ENCODE measurements at places on chromosomes 16 and 17.

DNA sequence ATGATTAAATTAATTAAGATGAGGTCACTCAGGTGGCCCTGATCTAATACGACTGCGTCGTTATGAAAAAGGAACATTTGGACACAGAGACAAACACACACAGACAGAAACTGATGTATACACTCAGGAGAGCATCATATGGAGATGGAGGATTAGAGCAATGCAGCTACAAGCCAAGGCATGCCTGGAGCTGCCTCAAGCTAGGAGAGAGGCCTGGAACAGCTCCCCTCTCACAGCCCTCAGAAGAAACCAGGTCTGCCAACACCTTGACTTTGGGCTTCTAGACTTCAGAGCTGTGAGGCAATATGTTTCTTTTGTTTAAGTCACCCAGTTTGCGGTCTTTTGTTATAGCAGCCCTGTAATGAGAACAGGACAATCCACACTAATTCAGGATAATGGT lies 318.9 kb downstream of the HS3ST3B1 start:
- no peak for DNase-seq

DNA sequence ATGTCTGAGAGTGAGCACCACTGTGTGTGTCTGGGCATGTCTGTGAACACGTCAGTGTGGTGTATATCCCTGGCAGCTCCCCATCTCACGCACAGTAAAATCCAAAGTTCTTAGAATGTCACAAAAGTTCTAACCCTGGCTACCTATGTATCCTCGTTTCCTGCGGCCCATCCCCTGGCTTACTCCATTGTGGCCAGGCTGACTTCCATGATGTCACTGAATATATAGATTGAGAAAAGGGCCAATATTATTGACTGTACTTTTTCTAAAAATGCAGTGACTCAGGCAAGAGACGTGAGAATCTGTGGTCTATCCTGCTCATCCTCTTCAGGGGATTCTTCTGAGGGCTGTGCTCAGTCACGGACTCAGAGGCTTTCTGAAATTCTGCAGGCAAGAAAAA lies 963 bp upstream of the METTL22 start:
- no peak for DNase-seq

DNA sequence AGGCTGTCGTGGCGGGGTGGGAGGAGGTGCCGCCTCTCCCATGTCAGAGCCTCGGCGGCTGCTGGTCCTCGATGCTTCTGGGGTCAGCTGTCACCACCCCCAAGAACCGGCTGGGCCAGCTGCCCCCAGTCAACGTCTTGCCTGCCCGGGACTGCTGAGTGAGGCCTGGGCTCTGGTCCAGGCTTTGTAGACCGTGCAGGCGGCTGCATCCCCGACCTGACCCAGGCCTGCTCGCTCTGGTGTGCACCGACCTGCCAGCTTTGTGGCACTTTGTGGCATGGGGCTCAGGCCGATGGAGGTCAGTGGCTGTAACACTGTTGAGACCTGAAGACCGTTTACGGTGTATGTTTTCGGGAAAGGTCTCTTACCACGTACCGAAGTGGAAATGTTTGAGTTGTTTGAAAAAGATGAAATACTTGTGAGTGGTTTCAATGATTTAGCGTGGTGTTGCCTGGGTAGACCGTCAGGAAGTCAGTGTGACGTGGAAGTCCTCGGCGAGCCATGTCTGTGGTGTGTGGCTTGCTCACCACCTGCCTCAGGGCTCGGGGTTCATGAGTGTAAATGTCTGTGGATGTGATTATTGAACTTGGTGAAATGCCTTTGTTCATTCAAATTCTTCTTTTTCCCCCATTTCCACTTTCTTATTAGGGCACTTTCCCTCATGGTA lies 53.2 kb upstream of the ZNF750 start:
- DNase-seq, result peak; percentile 63

DNA sequence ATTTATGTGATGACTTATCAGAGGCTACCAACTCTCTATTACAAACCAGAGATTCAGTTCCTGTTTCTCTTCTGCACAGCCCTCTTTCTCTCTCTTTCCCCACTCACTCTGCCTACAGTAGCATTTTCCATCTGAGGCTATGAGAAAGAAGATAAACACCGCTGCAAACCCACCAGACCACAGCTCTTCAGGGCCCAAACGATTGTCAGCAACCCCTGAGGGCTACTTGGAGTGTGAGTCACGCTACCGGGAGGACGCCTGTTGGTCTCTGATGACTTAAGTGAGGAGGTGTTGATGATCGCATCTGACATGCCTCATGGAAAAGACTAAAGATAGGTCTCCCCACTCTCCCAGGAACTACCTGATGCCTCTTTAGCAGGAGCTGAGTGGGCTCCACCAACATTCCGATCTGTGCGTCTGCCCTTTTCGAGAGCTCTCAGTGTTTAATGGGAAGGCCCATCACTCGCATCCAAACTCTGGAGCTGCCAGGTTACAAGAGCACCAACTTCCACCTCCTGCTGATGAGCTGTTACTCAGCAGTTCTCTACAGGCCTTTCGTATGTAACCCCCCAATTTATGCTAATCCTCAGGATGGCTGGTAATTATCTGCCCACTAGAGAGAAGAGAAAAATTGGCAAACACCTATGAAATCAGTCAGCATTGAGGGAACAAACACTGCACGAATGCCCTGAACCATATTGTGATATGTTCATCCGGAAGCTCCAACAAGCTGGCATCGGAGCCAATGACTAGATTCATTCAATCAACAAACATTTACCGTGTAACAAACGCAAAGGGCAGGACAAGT lies 9.2 kb downstream of the GRIN2A start:
- no peak for DNase-seq

GRCh38 chr16:12874186-12874585 lies 27.2 kb upstream of the SHISA9 start:
- DNase-seq, result no peak

GRCh38 chr16:89842471-89843408 lies 14.5 kb downstream of the SPIRE2 start:
- no peak for DNase-seq

DNA sequence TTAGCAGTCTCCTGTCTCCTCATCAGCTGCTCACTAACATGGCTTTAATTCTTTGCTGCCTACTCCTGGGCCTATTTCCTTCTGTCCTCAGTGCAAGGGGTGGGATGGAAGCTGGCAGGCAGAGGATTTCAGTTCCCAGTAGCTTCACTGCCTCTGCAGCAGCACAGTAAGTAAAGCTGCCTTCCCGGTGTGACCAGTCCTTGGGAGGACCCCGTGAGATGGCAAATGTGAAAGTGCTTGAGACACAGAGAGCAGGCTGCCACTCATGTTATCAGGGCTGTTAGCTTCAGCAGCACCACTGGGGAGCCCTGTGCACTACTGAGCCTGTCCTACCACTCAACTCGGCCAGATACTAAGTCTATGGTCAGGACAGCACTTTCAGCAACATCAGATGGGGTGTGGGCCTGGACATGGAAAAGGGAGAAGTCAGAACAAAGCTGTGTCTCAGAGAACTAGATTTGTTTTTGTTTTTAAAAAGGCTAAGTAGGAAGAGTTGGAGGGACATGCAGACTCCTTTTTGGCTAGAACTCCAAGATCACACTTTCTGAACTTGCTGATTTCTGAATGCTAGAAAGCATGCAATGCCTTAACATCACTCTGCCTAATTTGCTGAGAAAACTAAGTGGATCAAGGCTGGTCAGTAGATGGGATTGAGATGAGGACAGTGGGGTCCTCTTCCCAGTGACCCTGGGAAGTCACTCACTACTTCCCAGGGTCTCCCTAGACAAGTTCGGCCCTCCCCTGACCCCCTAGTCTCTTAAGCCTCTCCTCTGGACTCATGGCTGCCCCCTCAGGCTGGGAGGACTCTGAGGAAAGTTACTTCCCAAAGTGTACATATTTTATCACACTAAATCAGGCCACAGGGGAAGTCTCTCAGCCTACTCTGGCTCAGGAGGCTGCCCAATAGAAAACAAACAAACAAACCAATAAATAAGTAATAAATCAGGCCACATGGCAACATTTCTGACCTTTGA lies 1.1 kb downstream of the ACSF2 start:
- DNase-seq, result no peak

- no peak for DNase-seq
Observed at GRCh38 chr17:50283246-50283645, 9.0 kb downstream of the TMEM92 start.

DNA sequence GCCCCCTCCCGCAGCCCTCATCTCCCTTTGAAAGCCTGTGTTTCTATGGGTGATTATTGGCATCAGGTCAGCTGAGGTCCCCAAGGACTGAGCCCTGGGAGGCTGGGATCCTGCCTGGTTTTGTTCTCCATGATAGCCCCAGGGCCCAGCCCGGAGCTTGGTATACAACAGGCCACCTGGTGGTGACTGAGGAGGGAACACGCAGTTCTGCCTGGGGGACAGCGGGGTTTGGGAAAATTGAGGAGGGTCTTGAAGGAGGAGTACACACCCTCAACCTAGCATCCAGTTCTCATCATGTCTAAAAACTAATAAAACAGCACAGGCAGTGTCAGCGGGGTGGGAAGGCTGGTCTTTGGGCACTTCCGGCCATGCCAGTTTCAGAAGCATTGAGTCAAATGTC lies 335.1 kb downstream of the CPPED1 start:
- DNase-seq, result no peak

- DNase-seq, result no peak
Observed at GRCh38 chr17:44636562-44636961, 19.7 kb upstream of the MEIOC start.

DNA sequence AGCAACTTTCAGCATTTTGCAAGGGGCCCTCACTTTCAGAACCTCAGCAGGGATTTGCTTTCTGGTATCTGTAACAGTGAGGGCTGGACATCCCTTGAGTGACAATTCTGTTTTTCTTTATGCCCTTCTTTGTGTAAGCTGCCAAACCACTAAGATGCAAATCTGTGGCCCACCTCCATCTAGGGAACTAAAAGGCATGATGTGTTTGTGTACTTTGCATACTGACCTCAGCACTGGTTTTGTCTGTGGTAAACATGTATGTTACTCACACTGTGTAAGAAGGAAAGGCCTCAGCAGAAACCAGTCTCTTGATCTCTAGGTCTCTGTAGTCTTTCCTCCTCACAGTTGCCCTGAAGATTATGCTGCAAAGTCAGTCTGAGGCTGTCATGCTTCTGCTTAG lies 396.6 kb upstream of the DYNLRB2 start:
- no peak for DNase-seq

DNA sequence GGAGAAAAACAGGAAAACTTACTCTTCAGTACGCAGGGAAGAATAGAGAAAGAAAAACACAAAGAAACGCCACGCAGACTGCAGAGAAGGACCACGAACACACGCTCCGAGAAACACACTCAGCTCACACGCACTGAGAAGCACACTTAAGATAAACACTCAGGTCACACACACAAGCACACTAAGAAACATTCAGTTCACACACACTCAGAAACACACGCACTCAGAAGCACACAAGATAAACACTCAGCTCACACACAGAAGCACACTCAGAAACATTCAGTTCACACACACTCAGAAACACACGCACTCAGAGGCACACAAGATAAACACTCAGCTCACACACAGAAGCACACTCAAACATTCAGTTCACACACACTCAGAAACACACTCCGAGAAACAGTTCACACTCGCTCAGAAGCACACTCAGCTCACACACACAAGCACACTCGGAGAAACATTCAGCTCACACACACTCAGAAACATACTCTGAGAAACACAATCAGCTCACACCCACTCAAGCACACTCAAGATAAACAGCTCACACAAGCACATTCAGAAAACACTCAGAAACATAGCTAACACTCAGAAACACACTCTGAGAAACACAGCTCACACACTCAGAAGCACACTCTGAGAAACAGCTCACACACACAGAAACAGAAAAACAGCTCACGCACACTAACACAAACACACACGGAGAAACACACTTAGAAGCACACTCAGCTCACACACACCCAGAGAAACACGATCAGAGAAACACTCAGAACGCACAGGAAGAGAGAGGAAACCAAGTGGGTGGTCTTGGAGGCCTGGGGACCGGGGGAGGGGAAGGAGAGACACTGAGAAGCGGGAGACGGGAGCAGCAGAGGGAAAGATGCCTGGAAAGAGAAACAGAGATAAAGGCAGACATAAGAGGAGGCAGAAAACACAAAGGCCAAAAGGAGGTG lies 908 bp downstream of the TMEM98 start:
- DNase-seq, result no peak

DNA sequence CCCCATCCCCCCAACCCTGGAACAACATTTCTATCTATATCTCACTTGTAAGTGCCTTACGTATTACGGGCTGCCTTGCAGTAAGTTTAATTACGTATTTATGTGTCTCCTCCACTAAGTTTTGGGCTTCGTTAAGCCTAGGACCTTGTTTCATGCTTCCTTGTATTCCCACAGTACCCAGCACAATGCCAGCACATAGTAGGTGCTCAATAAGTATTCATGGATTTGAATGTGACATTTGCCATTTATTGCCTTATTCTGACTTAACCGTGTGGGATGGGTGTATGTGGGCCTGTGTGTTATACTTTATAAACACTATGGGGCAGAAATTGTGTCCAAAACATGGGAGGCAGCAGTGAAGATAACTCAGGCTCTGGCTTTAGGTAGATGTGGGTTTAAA lies 6.0 kb downstream of the COA3 start:
- DNase-seq, result no peak

DNA sequence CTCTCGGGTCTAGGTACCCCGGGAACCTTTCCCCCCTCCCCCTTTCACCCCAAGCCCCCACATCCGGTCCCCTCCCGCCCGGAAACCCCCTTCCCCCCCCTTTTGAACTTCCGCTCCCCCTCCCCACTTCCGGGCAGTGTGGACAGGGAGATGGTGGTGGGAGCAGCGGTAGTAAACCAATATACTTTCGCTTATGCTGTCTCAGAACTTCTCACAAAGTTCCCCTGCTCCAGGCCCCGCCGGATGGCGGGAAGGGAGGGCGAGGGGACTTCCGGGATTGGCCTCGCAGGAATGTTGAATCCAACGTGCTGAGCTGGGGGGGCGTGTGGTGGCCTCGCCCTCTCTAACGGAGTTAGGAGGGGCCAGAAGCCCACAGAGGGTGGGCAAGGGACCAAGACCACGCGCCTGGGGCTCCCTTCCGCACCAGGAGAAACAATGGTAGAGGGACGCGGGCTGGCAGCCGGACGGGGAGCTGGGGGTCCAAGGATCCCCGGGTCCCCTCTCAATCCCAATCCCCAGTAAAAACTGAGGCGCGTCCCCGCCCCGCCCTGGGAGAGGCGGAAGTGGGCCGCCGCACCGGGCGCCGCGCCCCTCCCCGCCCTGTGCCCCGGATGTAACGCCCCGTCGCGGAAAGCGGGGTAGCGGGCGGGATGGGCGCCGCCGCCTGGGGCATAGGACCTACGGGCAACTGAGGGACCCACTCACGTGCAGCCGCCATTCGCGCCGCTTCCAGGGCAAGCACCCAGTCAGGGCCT lies 742 bp downstream of the PFN1 start:
- peak; percentile 59 for DNase-seq

- no peak for DNase-seq
Observed at GRCh38 chr17:65756760-65757159, 195.3 kb upstream of the AXIN2 start.
